Ovary (tissue), 10 donors: ENCODE measurements at places on chromosomes 11 and 22.

- peak; percentile 72 for DNase-seq
- no peaks in the 10 kb centered on the region for H3K36me3 ChIP-seq
- peak overlapping the region; percentile 98 for H3K4me3 ChIP-seq
- no peaks in the 10 kb centered on the region for H3K27me3 ChIP-seq
- peak overlapping the region; percentile 96 for H3K27ac ChIP-seq
- peaks cover 7% of the 10 kb centered on the region for H3K4me1 ChIP-seq
Measured at GRCh38 chr22:28799606-28800307, 612 bp downstream of the XBP1 start.

GRCh38 chr22:28838971-28839370 lies 38.6 kb upstream of the XBP1 start:
- no peaks in the 10 kb centered on the region for H3K36me3 ChIP-seq
- DNase-seq, result no peak
- no peak overlapping the region for H3K4me3 ChIP-seq
- no peaks in the 10 kb centered on the region for H3K4me1 ChIP-seq

GRCh38 chr22:20155330-20156041 lies 4.6 kb upstream of the CCDC188 start:
- no peak overlapping the region for H3K27ac ChIP-seq
- no peak overlapping the region for H3K4me3 ChIP-seq
- H3K27me3 ChIP-seq, result no peaks in the 10 kb centered on the region
- no peaks in the 10 kb centered on the region for H3K36me3 ChIP-seq

- H3K27ac ChIP-seq, result no peak overlapping the region
- DNase-seq, result no peak
- H3K4me3 ChIP-seq, result no peak overlapping the region
- peaks cover 6% of the 10 kb centered on the region for H3K4me1 ChIP-seq
Measured at GRCh38 chr11:106988151-106989077, 29.9 kb downstream of the GUCY1A2 start.

GRCh38 chr11:17020831-17021230 lies 6.6 kb upstream of the PLEKHA7 start:
- H3K4me3 ChIP-seq, result no peak overlapping the region
- no peaks in the 10 kb centered on the region for H3K36me3 ChIP-seq
- H3K4me1 ChIP-seq, result no peaks in the 10 kb centered on the region

- no peak overlapping the region for H3K4me3 ChIP-seq
- DNase-seq, result no peak
- no peaks in the 10 kb centered on the region for H3K4me1 ChIP-seq
- no peaks in the 10 kb centered on the region for H3K36me3 ChIP-seq
Measured at GRCh38 chr11:85737738-85738137, 51.7 kb upstream of the CCDC89 start.

DNA sequence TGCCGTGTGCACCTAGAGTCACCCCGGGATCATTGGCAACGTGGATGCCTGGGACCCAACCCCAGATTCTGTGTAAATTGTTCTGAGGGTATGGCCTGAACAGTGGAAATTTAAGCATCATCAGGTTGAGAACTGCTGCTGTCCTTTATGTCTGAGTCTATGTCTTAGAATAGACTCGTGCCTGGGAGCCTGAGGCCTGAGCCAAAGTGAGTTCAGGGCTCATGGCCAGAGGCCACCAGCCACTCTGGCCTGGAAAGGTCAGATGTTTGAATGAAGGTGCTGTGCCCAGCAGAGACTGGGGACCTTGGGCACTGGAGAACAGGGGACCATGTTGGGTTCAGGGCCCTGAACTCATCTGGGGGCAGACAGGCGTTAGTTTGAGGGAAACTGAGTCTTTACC lies 91.1 kb downstream of the MYO18B start:
- no peak overlapping the region for H3K4me3 ChIP-seq
- H3K4me1 ChIP-seq, result no peaks in the 10 kb centered on the region

DNA sequence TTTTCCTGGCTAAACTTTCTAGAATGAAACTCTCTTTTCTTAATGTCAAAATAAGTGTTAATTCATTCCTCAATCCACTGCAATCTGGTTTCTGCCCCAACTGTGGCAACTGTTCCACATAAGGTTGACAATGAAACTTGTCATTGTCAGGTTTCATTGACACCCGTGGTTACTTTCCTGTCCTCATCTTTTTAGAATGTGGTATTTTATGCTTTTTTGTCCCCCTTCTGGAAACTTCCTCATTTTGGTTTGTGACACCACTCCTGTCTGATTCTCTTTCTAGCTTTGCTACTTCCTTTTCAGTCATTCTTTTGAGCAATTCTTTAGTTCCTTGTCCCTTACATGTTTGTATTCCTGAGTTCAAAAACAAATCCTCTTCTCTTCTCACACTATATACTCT lies 7.5 kb upstream of the PDE3B start:
- no peak for DNase-seq
- H3K27me3 ChIP-seq, result no peaks in the 10 kb centered on the region
- no peaks in the 10 kb centered on the region for H3K36me3 ChIP-seq
- no peak overlapping the region for H3K27ac ChIP-seq
- no peak overlapping the region for H3K4me3 ChIP-seq

GRCh38 chr11:2298131-2298794 lies 3.5 kb downstream of the C11orf21 start:
- H3K27me3 ChIP-seq, result no peaks in the 10 kb centered on the region
- H3K4me1 ChIP-seq, result no peaks in the 10 kb centered on the region
- no peak overlapping the region for H3K27ac ChIP-seq
- H3K36me3 ChIP-seq, result no peaks in the 10 kb centered on the region
- DNase-seq, result no peak

GRCh38 chr11:118928101-118928869 lies 2.6 kb upstream of the BCL9L start:
- peak; percentile 92 for DNase-seq
- peak overlapping the region; percentile 98 for H3K4me3 ChIP-seq
- no peaks in the 10 kb centered on the region for H3K36me3 ChIP-seq
- H3K4me1 ChIP-seq, result peaks cover 3% of the 10 kb centered on the region
- peak overlapping the region; percentile 90 for H3K27ac ChIP-seq

DNA sequence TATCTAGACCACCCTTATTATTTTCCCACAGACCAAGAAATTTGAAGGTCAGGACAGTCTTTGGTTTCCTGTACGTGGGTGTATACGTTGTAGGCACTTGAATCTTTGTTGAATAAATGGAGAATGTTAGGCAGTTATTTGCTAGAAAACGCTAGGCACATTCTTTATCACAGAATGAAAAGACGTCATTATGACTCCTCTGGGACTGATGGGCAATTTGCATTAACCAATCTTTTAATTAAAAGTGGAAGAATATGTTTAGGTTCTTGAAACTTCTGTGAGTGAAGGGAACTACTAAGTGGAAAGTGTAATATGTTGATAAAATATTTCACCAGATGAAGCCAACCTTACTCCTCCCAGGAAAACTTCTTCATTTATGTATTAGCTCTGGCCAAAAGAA lies 5.7 kb downstream of the CAT start:
- no peak for DNase-seq
- no peak overlapping the region for H3K4me3 ChIP-seq
- peaks cover 8% of the 10 kb centered on the region for H3K4me1 ChIP-seq
- no peaks in the 10 kb centered on the region for H3K36me3 ChIP-seq

- peak overlapping the region; percentile 55 for H3K27ac ChIP-seq
- DNase-seq, result peak; percentile 86
- no peaks in the 10 kb centered on the region for H3K27me3 ChIP-seq
Measured at GRCh38 chr22:50267591-50268390, 2.4 kb downstream of the MAPK11 start.

DNA sequence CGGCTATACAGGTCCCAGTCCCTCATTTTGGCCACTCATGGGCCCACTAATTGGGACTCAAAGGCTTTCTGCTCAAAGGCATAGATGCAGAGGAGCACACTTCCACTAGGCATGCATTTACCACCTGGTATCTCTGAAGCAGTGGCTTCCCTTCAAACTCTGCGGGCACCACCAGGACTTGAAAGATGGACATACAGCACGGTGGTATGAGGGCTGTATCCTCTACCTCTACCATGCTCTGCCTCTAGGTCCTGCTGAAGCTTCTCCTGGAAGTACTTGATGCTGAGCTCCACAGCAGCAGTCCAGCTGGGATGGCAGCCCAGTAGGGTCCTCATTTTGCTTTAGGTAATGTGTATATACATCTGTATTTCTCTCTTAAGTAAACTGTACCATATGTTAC lies 49.9 kb downstream of the RAB6A start:
- no peak for DNase-seq
- no peaks in the 10 kb centered on the region for H3K27me3 ChIP-seq
- H3K4me1 ChIP-seq, result no peaks in the 10 kb centered on the region
- no peak overlapping the region for H3K27ac ChIP-seq
- H3K4me3 ChIP-seq, result no peak overlapping the region

GRCh38 chr11:13699870-13700269 lies 31.4 kb downstream of the FAR1 start:
- H3K4me1 ChIP-seq, result no peaks in the 10 kb centered on the region
- no peak for DNase-seq
- H3K27me3 ChIP-seq, result no peaks in the 10 kb centered on the region
- no peak overlapping the region for H3K4me3 ChIP-seq
- no peaks in the 10 kb centered on the region for H3K36me3 ChIP-seq
- no peak overlapping the region for H3K27ac ChIP-seq

GRCh38 chr22:17811119-17811518 lies 36.9 kb upstream of the BID start:
- no peaks in the 10 kb centered on the region for H3K4me1 ChIP-seq
- DNase-seq, result no peak
- H3K27ac ChIP-seq, result no peak overlapping the region
- no peak overlapping the region for H3K4me3 ChIP-seq
- H3K36me3 ChIP-seq, result peaks cover 2% of the 10 kb centered on the region

DNA sequence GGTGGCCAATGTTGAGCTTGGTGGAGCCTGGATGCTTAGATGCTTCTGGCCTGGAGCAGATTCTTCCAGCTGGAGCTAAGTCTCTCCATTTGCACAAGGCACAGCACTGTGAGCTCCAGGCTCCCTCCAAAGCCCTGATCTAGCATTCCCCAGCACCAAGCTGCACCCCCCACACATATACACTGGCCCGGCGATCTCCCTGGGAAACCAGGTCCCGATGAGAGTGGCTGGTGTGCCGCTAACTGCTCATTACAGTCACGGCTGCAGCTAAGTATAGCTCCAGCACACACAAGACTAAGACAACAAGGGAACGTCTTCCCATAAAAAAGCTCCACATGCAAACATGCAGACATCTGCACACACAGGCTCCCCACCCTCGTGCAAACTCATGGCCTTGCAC lies 17.6 kb downstream of the KCNC1 start:
- H3K27ac ChIP-seq, result no peak overlapping the region
- no peaks in the 10 kb centered on the region for H3K4me1 ChIP-seq
- H3K4me3 ChIP-seq, result no peak overlapping the region
- DNase-seq, result no peak
- no peaks in the 10 kb centered on the region for H3K36me3 ChIP-seq
